EL (cell line): ENCODE measurements at places on chromosomes 3 and 15.

DNA sequence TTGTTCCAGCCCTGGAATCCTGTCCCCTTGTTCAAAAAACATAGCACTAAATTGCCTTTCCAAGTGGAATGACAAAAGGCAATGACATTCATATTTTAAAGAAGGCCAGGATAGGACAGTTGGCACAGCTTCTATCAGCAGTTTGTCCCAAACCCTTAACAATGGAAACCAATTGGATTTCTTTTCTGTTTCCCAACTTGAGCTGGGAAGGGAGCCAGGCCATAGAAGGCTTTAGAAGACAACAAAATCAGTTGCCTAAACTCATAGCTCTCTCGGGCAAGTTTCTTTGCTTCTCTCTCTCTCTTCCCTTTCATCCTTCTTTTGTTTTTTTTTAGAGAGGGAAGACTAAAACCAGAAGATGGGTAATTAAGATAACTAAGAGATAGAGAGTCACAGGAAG is 227.7 kb upstream of the TPRG1 start:
- no peak for DNase-seq

DNA sequence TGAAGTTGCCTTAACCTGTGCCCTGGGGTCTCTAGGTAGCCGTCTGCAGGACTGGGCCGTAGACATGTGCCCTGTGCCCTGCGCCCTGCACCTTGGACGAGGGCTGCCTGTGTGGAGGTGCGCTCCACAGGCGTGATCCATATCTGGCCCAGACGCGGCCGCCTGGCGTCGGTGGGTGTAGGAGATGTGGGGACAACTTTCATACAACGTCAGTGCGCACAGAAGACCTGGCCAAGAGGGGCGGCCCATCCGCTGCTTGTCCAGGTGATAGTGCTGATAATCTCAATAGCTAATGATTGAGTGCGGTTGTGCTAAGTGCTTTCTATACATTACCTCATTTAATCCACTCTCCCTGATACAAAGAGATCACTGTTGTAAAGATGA is 665 bp upstream of the RASGRP1 start:
- no peak for DNase-seq

- no peak for DNase-seq
Measured at GRCh38 chr3:195209083-195209846, 61.7 kb downstream of the XXYLT1 start.

DNA sequence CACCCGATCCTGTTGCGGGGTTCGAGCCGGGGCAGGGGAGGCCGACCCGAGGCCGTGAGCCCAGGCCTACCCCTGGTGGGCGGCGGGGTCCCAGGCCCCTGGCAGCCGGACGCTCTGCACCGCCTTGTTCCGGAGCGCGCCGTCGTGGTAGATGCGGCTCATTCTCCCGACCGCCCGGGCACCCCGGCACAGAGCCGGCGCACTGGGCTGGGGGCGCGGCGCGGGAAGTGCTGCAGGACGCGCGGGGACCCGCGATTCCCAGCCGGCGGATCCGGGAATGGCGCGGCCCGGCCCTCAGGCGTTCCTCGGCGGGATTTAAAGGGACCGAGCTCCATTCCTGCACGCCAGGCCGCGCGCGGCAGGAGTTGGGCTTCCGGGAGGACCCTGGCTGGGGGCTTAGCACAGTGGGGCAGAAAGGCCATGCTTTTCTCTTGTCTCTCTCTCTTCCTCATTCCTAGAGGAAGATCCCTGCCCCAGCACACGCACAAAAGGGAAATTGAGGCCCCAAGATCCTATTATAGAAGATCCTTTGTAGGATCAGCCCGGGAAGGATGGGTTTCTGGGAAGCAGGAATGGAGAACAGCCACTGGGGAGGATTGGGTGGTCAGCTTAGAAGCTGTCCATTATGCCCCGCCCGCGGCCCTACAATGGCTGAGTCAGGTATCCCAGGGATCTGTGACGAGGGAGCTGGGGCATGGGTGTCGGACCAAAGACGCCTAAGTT is at the start of gene ARPIN:
Gene ARPIN, minus strand, starts transcription at position 279 of the 723 bp plus-strand sequence. Its CDS starts 117 bp downstream, at position 162.
- DNase-seq: peak; percentile 64

- no peak for DNase-seq
Measured at GRCh38 chr3:29275309-29275708, 5.6 kb upstream of the RBMS3 start.

- no peak for DNase-seq
Measured at GRCh38 chr15:27249046-27249759, 278.2 kb downstream of the GABRG3 start.

DNA sequence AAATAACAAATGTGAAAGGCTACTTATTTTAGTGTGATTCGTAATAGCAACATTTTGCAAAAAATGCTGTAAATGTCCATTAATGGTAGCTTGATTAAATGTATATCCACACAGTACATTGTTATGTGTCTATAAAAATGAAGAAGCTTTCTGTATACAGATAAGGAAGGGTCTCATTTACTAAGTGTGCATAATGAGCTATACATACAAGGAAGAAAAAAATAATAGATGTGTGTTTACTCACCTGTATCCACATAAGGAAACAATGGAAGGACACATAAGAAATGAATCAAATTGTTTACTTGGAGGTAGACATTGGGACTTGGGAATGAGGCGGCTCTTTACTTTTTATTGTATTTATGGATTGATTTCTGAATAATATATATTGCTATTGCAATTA is 34.9 kb downstream of the MED12L start:
- DNase-seq: no peak

- no peak for DNase-seq
Measured at GRCh38 chr15:78404125-78404524, 33.9 kb upstream of the IREB2 start.

DNA sequence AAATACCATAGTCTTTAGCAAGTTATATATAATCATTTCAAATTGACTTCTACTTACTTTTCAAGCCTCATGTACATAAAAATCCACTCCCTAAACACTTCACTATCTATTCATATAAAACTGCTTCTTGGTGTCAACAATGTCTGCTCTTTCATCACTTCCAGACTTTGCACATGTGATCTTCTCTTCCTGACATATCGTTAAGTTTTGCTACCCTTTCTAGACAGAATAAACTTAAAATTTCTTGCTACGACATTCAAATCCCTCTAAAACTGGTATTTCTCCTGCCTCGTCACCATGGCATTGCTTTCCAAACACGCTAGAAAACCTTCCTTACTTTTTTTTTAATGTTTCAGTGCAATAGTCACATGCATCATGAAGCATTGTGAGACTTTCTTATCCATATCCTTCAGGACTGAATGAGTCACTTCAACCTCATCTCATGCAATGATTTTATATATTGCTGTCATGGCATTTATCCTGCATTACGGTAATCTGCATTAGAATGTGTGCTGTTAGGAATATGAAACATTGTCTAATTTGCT is 122.8 kb downstream of the GMNC start:
- DNase-seq: peak; percentile 5

DNA sequence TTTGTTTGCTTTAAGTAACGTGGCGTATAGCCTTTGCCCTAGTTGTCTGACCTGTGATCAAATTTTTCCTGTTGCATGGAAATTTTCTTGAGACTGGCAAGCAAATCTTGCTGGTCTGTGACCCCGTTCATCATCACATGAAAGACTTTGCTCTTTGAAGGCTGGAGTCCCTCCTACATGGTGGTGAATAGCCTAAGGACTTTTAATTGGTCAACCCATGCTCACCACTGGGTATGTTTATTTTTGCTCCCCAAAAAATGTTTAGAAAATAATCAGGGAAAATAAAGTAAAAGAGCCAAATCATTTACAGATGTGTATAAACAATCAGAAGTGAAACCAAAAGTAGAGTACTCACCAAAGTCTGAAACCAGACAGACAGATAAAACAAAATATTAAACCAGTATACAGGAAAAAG is 1075.3 kb upstream of the ALCAM start:
- peak; percentile 40 for DNase-seq

GRCh38 chr15:95842576-95842975 is 487.9 kb upstream of the NR2F2 start:
- no peak for DNase-seq

GRCh38 chr15:48777645-48778330 is 33.1 kb downstream of the CEP152 start:
- no peak for DNase-seq

- no peak for DNase-seq
Measured at GRCh38 chr3:141900343-141900742, 23.9 kb downstream of the ATP1B3 start.

GRCh38 chr15:81752546-81752942 is 293.3 kb downstream of the MEX3B start:
- DNase-seq: peak; percentile 13

DNA sequence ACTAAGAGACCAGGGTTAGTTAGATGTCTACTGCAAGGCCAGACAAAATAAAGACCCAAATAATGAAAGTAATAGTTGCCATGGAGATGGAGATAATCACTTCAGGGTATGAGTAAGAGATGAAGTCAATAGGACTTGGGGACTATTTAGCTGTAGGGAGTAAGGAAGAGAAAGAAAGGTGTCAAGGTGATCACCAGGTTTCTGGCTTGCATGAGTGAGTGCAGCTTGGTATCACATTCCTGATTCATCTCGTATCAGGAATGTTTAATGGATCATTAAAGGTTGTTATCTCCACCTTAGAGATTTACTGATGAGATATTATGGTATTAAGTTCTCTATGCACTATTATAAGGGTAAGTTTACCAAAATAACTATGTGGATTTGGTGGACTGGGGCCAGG is 357.4 kb upstream of the ATP11B start:
- DNase-seq: no peak

DNA sequence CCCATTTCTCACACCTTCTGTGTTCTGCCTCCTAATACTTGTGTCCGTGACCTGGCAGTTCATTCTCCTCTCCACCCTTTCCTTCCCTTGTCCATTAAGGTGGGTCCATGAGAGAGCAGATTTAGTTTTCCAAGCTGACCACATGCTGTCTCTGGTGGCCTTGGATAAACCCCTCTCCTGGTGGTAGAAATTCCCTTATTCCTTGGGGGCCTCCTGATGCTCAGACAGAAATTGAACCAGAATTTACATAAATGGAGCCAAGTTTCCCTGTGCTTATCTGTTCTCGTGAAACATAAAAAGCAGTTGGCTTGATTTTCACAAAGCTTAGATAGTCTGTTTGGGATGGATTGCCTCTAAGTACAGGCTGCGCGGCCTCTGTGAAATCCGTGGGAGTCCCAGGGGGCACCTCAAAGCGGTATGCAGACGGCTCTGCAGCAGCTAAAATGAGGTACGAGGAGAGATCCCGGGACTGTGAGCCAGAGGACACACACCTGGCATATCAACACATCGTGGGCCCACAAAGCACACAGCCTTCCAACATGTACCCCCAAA is 101.0 kb upstream of the NMNAT3 start:
- DNase-seq: no peak

DNA sequence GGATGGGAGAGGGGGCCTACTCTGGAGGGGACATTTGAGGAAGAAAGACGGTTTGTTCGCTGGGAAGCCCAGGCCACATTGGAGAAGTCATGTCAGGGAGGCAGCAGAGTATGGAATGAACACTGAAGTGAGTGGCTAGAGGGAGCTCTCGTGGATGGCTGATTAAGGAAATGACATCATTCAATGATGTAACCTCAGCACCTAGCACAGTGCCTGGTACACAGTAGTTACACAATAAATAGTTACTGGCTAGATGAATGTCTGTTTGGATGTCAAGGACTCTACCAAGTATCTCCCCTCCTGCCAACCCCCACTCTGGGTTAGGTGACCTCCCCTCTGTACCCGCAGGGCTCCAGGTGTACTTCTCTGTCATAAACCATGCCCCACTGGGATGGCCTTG is 121.1 kb downstream of the CLSTN2 start:
- no peak for DNase-seq

- peak; percentile 47 for DNase-seq
Measured at GRCh38 chr3:72143322-72143721, 358.4 kb upstream of the PROK2 start.

GRCh38 chr3:196569003-196569516 is 600 bp downstream of the FBXO45 start:
- peak; percentile 35 for DNase-seq

GRCh38 chr3:162507397-162507796 is 1010.8 kb downstream of the OTOL1 start:
- DNase-seq: peak; percentile 6

DNA sequence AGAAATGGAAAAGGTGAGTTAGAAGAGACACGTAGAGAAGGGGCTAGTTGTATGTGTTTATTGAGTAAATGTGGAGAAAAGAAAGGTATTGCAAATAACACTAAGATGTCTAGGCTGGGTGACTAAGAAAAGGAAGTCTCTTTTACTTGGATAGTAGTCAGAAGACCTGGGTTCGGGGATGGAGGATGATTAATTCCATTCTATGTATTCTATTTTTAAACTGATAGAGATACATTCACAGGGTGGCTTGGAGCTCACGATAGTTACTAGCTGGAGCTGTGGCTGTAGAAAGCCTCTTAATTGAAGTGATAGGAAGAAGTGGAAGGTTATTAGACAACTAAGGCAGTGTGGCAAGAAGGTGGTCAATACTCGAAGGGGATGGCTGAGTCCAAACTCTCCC is 65.9 kb upstream of the TNIK start:
- peak; percentile 41 for DNase-seq

DNA sequence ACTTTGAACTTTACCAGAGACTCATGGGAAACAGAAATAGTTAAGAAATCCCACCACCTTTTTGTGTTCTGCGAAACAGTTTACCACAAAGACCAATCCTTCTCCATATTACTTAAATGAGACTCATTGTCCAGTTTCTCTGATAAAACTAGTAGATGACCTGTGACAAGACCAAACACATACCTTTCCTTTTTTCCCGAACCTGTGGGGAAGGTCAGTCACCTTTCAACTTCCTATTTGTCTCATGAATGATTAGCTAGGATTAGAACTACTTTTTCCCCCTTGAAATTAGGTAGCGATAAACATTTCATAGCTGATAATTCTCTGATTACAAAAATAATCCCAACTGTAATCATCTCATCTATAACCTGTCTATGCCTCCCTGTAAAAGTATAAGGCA is 2.3 kb upstream of the TBC1D5 start:
- DNase-seq: no peak

GRCh38 chr15:91100814-91101607 is 954 bp downstream of the SV2B start:
- DNase-seq: no peak

DNA sequence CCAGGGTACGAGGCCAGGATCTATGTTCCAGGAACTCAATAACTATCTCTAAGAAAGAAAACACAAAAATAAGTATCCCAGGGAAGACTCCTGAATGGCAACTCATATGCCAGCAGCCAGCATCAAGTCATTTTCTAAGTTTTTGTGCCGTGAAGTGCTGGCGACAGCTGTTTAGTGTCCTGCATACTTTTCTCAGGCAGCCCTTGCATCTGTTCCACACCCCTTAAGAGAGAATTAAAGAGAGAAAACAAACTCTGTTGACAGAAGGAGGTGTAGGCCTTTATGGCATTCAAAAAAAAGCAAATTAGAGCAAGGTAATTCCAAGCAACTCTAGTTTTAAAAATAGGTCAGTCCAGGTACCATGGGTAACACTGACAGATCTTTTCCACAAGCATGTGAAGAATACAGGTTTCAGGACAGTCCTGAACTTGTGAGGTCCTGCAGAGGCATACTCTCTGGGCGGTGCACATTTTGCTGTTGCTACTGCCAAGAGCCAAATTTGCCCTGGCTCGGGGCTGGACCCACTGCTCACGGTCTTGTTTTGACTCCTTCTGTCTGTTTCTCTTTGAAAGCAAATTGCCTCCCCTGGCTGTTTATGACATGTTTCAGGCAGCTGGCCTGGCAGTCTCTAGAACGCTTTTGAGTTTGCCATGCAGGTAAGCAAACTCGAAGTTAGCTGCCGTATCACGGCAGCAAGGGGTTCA is 252.1 kb upstream of the ADAMTS9 start:
- DNase-seq: no peak
